Midbrain (tissue), 1 donor: ENCODE measurements at places on chromosomes 1 and 21.

GRCh38 chr1:180157576-180158057, 2.9 kb downstream of the QSOX1 start:
- no peak for DNase-seq

DNA sequence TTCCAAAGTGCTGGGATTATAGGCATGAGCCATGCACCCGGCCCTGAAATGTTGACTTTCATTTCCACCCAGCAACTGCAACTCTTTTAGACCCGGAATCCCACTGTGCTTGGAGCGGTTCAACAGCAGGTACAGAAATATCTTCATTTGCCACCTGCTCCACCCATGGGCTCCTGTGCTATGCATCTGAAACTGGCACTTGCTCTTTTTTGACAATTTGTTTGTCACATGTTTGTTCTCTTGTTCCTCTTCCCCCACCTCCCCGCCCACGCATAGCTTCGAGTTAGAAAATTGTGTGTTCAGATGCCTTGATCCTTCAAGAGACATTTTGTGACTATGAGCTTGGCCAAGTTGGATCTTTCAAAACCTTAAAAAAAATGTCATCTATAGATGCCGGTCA, 2.4 kb upstream of the IFNLR1 start:
- DNase-seq = no peak

DNA sequence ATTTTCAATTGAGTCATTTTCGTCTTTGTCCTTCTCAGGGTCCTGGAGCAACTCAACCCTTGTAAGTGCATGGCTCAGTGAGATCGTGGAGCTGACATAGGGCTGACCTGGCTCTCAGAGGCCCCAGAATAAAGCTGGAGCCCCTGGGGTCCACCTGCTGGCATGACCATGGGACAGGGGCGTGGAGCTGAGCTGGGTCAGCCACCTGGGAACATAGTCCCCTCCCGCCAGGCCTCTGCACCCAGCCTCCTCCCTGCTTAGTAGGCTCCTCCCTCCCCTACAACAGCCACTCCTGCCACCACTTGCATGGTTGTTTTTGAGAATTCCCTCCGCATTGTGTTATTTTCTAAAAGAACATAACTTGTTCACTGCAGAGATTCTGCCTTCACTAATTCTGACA, 3.1 kb upstream of the RIPK4 start:
- no peak for DNase-seq

GRCh38 chr1:147292631-147293251, 50.3 kb downstream of the CHD1L start:
- DNase-seq = no peak

GRCh38 chr1:230501849-230502248, 75.7 kb upstream of the PGBD5 start:
- DNase-seq = no peak

DNA sequence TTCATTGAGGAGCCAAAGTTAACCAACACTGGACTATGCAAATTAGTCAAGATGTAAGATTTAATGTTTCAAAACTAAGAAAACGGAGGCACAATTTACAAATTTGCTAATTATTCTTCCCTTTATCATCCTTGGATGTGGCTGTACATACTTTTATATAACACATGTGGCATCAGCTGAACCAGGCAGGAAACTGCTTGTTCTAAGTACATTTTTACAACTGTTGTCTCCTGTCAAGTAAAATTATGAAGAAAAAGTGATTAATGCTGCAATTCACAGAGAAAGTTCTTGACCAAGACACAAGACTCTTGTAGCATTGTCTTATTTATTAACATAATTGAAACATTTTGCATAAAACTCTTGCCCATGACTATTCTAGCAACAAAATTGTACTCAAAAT, 61.9 kb downstream of the LAMC2 start:
- no peak for DNase-seq

GRCh38 chr1:244113532-244114320, 62.6 kb downstream of the ZBTB18 start:
- no peak for DNase-seq

DNA sequence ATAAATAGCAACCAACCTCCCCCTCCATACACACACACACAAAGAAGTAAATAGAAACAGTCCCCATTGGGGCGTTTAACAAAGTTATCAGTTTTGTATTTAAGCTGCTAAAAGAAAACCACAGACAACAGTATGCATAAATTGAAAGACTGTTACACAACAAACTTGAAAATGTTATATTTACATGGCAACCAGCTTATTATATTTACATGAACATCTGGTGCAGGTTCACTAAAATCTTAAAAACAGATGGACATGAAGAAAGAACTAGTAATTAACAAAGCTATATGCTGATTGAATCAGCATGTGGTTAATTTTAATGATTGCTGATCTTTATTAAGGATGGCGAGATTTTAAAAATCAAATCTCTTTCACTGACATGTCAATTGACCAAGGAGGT, 384.7 kb downstream of the LRRIQ3 start:
- DNase-seq = no peak

- no peak for DNase-seq
These were observed 1.0 kb upstream of the DIRAS3 start for GRCh38 chr1:68051475-68051874.

- DNase-seq = no peak
These were observed 252.1 kb downstream of the PRDM2 start for GRCh38 chr1:13951793-13952751.

- no peak for DNase-seq
These were observed 126.4 kb downstream of the TENT5C start for GRCh38 chr1:117732065-117732797.

GRCh38 chr1:42141978-42142377, 11.2 kb upstream of the GUCA2B start:
- no peak for DNase-seq

DNA sequence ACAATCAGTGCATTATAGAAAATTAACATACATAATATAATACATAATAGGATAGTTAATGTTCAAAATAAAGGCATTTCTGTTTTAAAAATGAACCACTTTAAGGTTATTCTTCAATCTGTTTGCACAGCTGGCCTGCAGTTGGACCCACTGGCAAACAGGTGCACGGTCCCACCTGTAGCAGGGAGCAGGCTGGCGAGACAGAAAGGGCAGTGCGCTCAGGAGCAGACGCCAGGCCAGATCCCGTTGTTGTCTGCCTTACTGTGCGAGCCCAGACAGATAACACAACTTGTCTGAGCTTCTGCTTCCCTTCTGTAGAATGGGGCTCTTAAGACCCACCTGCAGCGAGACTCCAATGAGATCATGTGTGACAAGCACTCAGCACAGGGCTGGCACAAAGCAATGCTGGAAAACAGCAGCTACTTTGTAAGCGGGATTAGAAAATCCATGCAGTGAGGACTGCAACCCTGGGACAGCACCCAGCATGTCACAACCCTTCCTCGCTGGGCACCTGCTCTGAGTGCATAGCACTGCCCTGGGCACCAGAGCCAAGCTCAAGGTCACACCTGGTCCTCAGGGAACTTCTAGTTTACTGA, 33.5 kb downstream of the VPS26C start:
- no peak for DNase-seq

GRCh38 chr1:47616036-47616435, 178.2 kb downstream of the FOXD2 start:
- DNase-seq = no peak

GRCh38 chr1:172674831-172675613, 16.1 kb downstream of the FASLG start:
- no peak for DNase-seq

DNA sequence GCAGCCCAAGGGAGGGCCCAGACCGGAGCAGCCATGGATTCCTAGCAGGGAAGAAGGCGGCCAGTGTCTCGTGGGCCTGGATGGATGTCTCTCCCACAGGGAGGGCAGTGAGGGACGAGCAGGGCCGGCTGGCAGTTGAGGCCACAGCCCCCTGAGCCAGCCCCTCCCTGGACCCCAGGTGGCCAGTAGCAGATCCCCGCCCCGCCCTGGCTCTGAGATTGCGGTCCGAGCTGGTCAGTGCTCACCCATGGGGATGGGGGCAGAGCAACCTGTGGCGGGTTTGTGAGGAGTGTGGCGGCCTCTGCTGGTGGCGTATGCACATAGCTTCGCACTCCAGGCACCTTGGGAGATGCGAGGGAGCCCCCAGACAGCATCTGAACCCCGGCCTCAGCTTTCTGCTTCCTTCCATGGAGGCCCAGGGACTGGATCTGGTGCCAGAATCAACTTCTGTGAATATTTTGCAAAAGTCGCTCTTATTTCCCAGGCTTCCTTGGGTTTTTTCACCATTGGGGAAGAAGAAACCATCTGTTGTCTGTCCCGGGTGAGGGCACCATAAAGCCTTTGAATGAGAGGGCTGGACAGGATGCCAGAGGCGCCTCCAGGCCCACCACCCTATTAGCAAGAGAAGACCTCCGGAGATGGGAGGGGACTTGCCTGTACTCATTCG, 8.4 kb upstream of the KCNN3 start:
- DNase-seq = peak; percentile 80

- no peak for DNase-seq
These were observed 2.3 kb upstream of the MED18 start for GRCh38 chr1:28326515-28326914.

DNA sequence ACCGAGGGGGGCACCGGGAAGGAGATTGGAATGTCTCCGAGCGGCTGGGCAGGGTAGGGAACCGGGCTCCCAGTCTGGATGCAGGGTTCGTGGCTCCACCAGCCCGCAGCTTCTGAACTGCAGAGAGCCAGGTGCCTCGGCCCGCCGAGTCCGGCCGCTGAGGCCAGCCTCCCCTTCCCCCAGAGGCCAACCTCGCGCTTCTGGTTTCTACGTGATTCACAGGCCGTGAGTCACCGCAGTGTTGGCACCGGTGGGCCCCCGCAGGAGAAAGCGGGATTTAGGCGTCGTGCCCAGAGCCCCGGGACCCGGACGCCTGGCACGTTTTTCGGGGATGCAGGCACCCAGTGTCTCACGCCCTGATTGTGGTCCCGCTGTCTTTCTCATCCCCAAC, 458 bp downstream of the CRABP2 start:
- no peak for DNase-seq

DNA sequence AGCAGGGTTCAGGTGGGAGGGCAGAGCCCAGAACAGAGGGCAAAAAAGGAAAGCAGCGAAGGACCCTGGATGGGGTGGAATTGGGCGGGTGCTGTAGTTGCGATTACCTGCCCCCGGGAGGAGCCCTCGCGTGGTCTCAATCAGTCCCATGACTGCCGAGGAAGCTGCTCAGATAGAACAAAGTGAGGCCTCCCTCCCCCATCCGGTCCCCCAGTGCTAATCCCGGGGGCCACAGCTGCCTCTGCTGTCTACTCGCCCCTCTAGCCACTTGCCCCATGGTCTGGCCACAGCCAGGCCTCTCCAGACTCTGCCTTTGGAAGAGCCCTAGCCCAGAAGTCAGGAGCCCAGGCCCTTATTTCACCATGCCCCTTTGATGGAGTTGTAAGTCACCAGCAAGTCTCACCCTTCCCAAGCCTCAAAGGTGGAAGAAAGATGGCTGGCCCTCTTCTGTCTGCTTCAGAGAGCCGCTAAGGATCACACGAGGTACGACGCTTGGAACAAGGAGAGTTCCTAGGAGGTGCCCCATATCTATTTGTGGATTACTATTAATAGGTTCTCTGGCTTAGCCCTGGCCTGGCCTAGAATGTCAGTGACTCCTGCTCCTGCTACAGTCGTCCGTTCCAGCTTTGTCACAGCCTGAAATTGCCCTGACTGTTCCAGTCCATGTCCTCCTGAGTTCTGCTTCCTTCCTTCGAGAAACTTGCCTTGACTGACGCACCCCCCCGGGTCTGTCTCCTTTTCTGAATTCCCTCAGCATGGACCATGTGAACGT, 16.4 kb downstream of the ECHDC2 start:
- no peak for DNase-seq

DNA sequence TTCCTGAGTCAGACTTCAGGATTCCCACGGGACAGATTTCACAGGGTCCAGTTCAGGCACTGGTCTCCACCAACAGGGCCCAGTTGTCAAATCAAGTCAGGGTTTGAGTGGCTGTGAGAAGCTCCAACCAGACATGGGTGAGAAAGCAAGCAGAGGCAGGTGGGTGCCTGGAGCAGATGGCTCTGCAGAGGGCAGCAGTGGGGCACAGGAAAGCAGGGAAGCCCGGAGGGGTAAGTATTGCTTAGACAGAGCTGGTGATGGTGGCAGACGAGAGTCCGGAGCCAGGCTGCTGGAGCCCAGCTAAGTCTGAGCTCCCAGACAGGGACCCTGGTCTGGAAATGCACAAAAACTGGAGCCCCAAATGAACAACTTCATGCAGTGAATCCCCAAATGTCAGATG, 40.4 kb downstream of the RIMS3 start:
- DNase-seq = no peak

- DNase-seq = no peak
These were observed 28.2 kb upstream of the FMO1 start for GRCh38 chr1:171220081-171220420.

- DNase-seq = peak; percentile 78
These were observed 101.1 kb downstream of the RHOU start for GRCh38 chr1:228836427-228836826.
